ENCODE measurements at places on chromosomes 1 and 21.

DNA sequence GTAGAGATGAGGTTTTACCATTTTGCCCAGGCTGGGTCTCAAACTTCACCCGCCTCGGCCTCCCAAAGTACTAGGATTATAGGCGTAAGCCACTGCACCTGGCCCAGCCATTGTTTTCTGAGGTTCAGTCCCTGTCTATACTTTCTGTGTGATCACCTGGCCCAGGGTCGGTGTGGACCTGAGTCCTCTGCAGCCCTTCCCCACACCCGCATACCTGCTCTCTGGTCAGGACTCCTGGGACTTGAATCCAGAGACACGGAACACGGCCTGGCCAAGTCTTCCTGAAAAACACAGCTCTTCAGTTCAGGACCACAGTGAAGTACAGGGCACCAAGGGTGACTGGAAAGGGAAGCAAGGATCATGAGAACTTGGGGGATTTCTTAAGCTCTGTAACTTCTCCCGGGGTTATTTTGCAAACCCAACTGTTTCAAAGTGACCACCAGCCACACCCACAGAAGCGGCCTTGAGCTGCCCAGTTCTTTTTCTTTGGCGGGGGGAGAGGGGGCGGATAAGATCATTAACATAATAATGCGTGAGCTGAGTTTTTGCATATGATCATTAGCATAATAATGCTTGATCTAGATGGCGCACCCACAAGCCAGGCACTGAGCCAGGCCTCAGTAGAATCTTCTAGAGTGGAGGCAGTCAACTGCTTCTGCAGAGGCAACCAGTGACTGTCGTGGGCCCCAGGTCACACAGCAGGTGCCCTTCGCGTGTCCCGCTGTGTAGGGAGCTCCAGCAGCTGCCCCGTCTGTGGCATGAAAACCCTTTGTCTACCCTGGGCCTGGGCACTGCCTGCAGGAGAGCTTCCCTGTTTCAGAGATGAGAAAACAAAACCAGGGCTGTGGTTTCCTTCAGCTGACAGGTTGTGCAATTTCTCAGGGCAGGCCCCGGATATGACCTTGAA lies 1.7 kb upstream of the NADK start:
- peaks cover 87% of the 10 kb centered on the region for H3K4me1 ChIP-seq
- H3K27ac ChIP-seq, result peak overlapping the region; percentile 97
- H3K4me3 ChIP-seq, result peak overlapping the region; percentile 98
- H3K27me3 ChIP-seq, result no peaks in the 10 kb centered on the region
- peaks cover 4% of the 10 kb centered on the region for H3K36me3 ChIP-seq

DNA sequence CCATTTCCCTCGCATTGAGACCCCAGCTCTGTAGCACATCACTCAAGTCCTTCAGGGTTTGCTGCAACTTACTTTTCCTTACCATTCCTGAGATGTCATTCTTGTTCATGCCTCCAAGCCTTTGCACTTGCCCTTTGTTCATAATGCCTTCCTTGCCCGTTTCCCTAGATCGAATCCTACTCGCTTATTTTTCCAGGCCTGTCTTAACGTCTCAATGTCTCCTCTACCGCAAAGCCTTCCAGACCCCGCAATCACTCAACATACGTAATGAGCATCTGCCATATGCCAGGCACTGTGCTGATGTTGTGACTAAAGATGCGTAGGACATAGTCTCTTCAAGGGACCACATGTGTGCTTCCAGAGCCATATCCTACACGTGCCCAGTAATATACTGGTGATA lies 31.1 kb upstream of the CNIH3 start:
- no peaks in the 10 kb centered on the region for H3K36me3 ChIP-seq
- DNase-seq, result no peak
- no peaks in the 10 kb centered on the region for H3K4me1 ChIP-seq
- H3K27me3 ChIP-seq, result no peaks in the 10 kb centered on the region
- H3K27ac ChIP-seq, result no peak overlapping the region

DNA sequence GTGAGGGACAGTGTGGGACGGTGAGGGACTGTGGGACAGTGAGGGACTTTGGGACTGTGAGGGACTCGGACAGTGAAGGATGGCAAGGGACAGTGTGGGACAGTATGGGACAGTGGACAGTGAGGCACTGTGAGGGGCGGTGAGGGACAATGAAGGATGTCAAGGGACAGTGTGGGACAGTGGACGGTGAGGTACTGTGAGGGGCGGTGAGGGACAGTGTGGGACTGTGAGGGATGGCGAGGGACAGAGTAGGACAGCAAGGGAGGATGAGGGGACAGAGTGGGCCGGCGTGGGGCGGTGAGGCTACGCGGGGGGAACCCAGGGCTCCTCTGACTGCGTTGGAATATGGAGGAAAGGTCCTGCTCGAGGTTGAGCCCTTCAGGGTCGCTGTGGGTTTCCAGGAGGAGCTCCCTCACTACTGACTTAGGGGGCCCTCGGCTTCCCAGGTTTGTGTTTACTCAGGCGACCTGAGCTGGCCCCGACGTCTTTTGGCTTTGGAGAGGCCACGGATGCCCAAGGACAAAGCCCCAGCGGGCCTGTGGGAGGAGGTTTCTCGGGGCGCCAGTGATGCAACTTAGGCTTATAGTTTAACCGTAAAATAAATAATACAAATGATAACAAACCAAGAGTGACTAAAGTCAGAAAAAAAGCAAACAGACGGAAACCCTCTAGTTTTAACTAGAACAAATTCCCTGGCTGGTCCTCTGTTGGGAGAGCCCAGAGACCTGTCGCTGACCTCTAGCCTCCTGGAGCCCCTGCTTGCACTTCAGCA lies 1.1 kb upstream of the ERRFI1 start:
- H3K27me3 ChIP-seq, result no peaks in the 10 kb centered on the region
- H3K27ac ChIP-seq, result peak overlapping the region; percentile 96
- DNase-seq, result no peak
- peak overlapping the region; percentile 94 for H3K4me3 ChIP-seq

GRCh38 chr1:97938285-97938642 lies 17.4 kb upstream of the DPYD start:
- H3K4me1 ChIP-seq, result no peaks in the 10 kb centered on the region
- no peaks in the 10 kb centered on the region for H3K36me3 ChIP-seq
- no peak overlapping the region for H3K27ac ChIP-seq

GRCh38 chr1:157382351-157382750 lies 170.0 kb downstream of the FCRL5 start:
- H3K27me3 ChIP-seq, result peaks cover 64% of the 10 kb centered on the region
- DNase-seq, result no peak
- no peak overlapping the region for H3K27ac ChIP-seq
- no peaks in the 10 kb centered on the region for H3K36me3 ChIP-seq
- no peaks in the 10 kb centered on the region for H3K4me1 ChIP-seq
- H3K4me3 ChIP-seq, result no peak overlapping the region
